Right cardiac atrium (tissue), 5 donors: ENCODE measurements at places on chromosomes 2 and 18. TPM values are rescaled to one million over a fixed set of nuclear protein-coding genes. Genes with fewer than 3 reads are reported as not detected.

The RAB31 gene
- total RNA-seq, result 21.5 TPM

DNA sequence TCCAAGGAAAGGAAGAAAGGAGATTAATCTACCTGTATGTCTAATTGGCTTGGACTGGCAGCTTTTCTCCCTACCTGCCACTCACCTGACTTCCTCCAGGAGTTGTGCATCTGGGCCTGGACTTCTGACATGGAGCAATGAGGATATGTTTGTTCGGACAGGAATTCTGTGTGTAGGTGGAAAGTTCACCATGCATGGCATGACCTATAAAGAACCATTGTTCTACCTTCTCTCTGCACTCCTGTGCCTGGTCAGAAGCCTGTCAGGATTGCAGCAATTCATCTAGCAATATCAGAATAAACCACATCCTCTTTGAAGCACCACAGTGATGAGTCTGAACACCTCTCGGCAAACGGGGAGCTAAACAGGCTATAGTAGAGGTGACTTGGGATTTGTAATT, 20.8 kb downstream of the CCDC85A start:
- DNase-seq, result no peak

- DNase-seq, result peak; percentile 92
Measured at GRCh38 chr2:148874868-148875341, at the start of gene KIF5C. Gene KIF5C, plus strand, starts transcription at chr2:148875227. Its CDS starts 391 bp downstream, at chr2:148875618.

- DNase-seq, result no peak
Measured at GRCh38 chr2:133596701-133597393, 28.6 kb upstream of the NCKAP5 start.

GRCh38 chr18:50560681-50561629, 1.1 kb downstream of the MAPK4 start:
- DNase-seq, result peak; percentile 43

DNA sequence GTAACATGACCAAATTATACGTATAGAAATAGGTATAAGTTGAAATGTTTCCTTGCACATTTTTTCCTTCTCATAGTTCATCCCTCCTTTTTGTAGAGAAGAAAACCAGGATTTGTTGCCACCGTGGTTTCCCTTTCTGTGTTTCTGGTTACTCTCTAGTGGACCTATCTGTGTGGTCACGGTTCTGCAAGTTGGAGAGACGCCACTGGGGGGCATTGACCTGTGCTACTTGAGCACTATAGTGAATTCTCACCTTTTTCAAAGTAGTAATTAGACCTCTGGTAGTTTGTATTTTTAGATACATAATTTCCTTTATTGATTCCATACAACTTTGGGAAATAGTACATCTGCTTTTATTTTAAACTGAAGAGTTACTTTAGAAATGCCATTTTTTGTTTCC, 444.8 kb downstream of the PTPRM start:
- no peak for DNase-seq

DNA sequence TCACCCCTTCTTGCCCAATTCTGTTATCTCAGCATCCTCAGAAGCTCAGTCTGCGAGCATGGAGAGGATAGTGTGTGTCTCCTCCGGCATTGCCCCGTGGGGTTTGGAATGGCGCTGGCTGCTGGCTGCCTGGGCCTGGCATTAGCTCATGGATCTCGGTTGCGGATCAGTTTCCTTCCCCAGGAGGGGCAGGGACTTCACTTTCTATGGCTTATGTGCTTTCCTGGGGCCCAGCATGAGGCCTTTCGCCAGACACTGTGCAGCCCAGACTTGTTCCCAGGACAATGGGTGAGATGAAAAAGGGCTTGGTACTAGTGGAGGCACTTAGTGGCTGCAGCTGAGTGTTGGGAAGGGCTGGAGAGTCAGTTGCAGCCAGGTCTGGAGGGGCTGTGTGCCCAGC, 143.3 kb downstream of the GLI2 start:
- no peak for DNase-seq
